Cardiac fibroblast (primary cell): ENCODE measurements at places on chromosomes 2 and 18.
A peak's percentile ranks its signal among the peaks of the same experiment; 100 is the strongest.

GRCh38 chr2:183543222-183543621 is 419.0 kb downstream of the NUP35 start:
- no peak for DNase-seq

- no peak for DNase-seq
These were observed 46.6 kb downstream of the USP40 start for GRCh38 chr2:233519787-233520611.

- DNase-seq, result peak; percentile 20
These were observed at the start of gene NOTO for GRCh38 chr2:73202156-73203054. Gene NOTO, plus strand, starts transcription at chr2:73202574. Its CDS starts 93 bp downstream, at chr2:73202667.

GRCh38 chr2:217117523-217117922 is 257.7 kb upstream of the TNP1 start:
- no peak for DNase-seq

DNA sequence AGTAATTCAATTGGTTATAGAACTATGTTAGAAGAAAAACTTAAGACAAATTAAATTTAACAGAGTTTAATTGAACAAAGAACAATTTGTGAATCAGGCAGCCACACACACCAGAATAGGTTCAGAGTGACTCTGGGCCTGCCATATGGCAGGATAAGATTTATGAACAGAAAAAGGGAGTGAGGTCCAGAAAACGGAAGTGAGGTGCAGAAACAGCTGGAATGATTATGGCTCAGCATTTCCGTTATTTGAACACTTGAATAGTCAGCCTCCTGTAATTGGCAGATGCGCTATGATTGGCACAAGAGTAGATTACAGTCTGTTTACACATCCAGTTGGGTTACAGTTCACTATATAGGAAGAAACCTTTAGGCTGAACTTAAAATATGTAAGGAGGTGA is 99.0 kb downstream of the MBD2 start:
- DNase-seq, result no peak

DNA sequence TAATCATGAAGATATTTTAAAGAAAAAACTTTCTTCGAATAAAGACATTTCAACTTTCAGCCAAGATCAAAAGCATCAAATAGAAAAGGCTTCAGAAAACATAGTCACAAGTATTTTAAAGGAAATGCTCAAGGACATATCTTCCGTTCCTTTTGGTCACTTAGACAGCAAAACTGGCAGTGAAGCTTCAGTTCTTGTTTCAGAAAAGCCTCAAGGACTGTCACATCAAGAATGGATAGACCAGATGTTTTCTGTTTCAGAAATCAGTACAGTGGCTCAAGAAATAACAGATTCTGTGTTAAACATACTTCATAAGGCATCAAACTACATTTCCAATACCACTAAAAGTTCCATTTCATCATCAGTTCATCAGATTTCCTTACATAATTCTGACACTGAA is 51.8 kb downstream of the FSIP2 start:
- DNase-seq, result no peak
